NCI-H460 (cell line): ENCODE measurements at places on chromosomes 1 and 21. TPM values are rescaled to one million over a fixed set of nuclear protein-coding genes. Genes with fewer than 3 reads are reported as not detected.

- no peak for DNase-seq
Observed at GRCh38 chr21:22965455-22966135, 1967.4 kb downstream of the NCAM2 start.

- peak; percentile 15 for DNase-seq
Observed at GRCh38 chr1:62906428-62906886, 122.5 kb downstream of the ATG4C start.

The SLAMF7 gene
- total RNA-seq, result not detected in 2 replicates

DNA sequence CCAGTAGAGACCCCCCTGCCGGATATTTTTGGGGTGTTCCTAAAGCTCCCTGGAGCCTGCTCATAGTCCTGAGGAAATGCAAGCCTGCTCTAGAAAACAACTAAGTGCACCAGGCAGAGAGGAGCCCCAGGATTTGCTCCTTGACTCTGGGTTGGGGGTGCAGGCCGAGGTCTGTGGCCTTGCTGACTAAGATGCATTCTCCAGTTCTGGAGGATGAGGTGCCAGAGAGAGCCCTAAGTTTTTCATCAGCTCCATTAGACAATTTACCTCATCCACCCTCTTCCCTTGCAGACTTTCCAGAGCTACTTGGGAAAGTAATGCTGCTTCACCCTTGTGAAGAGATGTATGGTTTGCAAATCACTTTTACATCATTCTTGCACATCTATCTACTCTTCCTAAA is 9.1 kb downstream of the TUFT1 start:
- DNase-seq, result no peak

- DNase-seq, result no peak
Observed at GRCh38 chr1:103162360-103162759, 54.0 kb upstream of the COL11A1 start.
